Testis (tissue), 5 donors: ENCODE measurements at places on chromosomes 2 and 18. TPM values are rescaled to one million over a fixed set of nuclear protein-coding genes. Genes with fewer than 3 reads are reported as not detected.
A peak's percentile ranks its signal among the peaks of the same experiment; 100 is the strongest.

DNA sequence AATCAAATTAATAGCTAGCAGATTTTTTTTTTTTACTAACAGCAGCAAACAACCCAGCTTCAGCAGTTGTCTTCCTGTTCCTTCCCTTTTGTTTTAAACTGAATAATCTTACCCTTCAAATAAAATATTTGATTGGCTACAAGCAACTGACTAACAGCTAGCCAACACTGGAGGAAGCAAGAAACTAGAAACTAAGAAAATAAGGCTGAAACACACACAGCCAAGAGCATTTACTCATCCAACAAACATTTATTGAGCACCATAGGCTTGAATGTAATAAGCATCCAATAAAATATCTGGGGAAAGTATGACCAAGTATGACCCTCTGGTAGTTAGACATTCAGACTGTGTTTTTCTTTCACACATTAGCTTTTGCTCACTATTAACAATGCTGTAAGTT lies 189.2 kb downstream of the CD226 start:
- DNase-seq: no peak
- H3K4me1 ChIP-seq: no peaks in the 10 kb centered on the region
- no peaks in the 10 kb centered on the region for H3K36me3 ChIP-seq

DNA sequence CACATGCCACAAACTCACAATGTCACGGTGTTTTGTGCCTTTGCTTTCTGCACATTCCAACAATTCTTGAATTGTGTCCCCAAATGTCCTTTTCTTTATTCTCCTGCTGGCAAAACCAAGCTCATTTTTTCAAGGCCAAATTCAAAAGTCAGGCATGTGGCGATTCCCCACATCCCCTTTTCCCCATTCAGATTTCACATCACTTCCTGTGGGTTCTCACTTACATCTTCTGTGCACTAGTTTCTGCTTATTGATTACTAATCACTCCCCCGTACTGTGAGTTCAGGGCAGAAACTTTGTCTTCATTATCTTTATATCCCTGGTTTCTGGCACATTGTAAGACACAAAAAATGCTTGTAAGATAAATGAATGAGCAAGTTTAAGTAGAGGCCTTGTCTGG lies 69.2 kb downstream of the AP1S3 start:
- H3K27ac ChIP-seq: no peak overlapping the region
- H3K36me3 ChIP-seq: no peaks in the 10 kb centered on the region
- H3K4me3 ChIP-seq: no peak overlapping the region
- H3K4me1 ChIP-seq: no peaks in the 10 kb centered on the region
- H3K27me3 ChIP-seq: no peaks in the 10 kb centered on the region

DNA sequence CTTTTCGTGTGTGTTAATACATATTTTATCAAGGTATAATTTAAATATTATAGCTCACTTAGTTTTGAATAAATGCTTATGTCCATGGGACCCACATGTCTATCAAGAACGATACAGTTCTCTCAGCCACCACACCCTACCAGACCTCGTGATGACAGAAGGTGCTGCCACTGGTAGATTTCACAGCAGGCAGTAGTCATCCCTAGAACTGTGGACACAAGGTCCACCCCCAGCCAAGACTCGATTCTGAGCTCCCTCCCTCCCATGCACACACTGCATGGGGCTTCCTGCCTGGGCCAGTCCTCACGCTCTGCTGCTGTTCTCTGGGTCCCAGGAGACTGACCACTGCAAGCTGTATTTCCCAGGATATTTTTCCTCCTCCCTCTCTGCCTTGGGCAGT lies 26.5 kb upstream of the CREB1 start:
- no peak for DNase-seq
- H3K27ac ChIP-seq: no peak overlapping the region
- peaks cover 4% of the 10 kb centered on the region for H3K4me1 ChIP-seq
- no peak overlapping the region for H3K4me3 ChIP-seq
- H3K27me3 ChIP-seq: no peaks in the 10 kb centered on the region

DNA sequence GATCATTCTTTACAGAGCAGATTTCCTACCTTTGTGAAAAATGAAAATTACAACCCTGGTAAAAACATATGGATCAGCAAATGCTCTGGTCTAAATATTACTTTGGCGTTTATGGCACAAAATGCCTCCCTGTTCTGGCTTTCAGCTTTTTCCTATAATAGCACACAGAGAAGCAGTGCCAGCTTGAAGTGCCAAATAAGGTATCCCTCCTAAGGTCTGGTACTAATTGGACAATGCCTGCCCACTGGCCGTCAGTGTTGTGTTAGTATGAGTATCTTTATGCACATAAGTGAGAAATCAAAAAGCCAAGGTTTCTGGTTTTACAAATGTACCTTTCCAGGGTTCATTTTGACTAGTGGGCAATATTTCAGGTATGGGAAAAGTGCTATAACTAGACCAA lies 1293.7 kb upstream of the FAM98A start:
- H3K27me3 ChIP-seq: no peaks in the 10 kb centered on the region
- DNase-seq: no peak
- no peaks in the 10 kb centered on the region for H3K4me1 ChIP-seq

The FHL2 gene
- 76.9 TPM for total RNA-seq

The ERICH2 gene
- total RNA-seq: 36.5 TPM

- no peak overlapping the region for H3K27ac ChIP-seq
- no peak overlapping the region for H3K4me3 ChIP-seq
- H3K4me1 ChIP-seq: peaks cover 8% of the 10 kb centered on the region
Measured at GRCh38 chr2:8527676-8528075, 154.2 kb upstream of the ID2 start.

DNA sequence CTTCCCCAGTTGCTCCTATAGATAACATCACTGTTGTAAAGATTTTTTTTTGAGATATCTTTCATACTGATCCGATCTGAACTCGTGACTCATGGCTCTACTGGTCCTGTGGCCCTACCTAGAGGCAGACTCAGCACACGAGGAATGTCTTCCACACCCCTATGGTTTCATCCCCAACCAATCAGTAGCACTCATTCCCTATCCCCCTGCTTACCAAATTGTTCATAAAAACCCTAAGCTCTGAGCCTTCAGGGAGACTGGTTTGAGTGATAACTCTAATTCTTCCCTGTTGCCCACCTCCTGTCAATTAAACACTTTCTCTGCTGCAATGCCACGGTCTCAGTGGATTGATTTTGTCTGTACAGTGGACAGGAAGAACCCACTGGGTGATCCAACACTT lies 4.2 kb upstream of the SAP130 start:
- no peak for DNase-seq
- H3K36me3 ChIP-seq: no peaks in the 10 kb centered on the region
- H3K4me1 ChIP-seq: peaks cover 6% of the 10 kb centered on the region

GRCh38 chr2:10342245-10342951 lies 39.7 kb downstream of the HPCAL1 start:
- peak overlapping the region; percentile 44 for H3K27ac ChIP-seq
- no peaks in the 10 kb centered on the region for H3K36me3 ChIP-seq
- H3K4me3 ChIP-seq: no peak overlapping the region
- DNase-seq: peak; percentile 70

The EXOC6B gene
- total RNA-seq: 45.2 TPM

GRCh38 chr18:23636071-23636399 lies 26.7 kb downstream of the ANKRD29 start:
- no peak overlapping the region for H3K27ac ChIP-seq
- H3K4me3 ChIP-seq: no peak overlapping the region
- H3K4me1 ChIP-seq: no peaks in the 10 kb centered on the region
- H3K36me3 ChIP-seq: no peaks in the 10 kb centered on the region

The FOXD4L1 gene
- 0.19 TPM for total RNA-seq

DNA sequence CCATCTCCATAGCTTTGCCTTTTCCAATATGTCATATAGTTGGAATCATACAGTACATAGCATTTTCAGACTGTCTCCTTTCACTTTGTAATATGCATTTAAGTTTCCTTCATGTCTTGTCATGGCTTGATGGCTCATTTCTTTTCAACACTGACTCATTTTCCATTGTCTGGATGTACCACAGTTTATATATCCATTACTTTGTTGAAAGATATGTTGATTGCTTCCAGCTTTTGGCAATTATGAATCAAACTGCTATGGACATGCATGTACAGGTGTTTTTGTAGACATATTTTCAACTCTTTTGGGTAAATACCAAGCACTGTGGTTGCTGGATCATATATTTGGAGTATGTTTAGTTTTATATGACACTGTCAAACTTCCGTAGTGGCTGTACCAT lies 26.3 kb downstream of the ACSL3 start:
- no peak overlapping the region for H3K4me3 ChIP-seq
- no peak overlapping the region for H3K27ac ChIP-seq
- no peak for DNase-seq
- no peaks in the 10 kb centered on the region for H3K27me3 ChIP-seq
- no peaks in the 10 kb centered on the region for H3K36me3 ChIP-seq

- H3K36me3 ChIP-seq: no peaks in the 10 kb centered on the region
- no peak overlapping the region for H3K27ac ChIP-seq
- H3K27me3 ChIP-seq: no peaks in the 10 kb centered on the region
- H3K4me3 ChIP-seq: no peak overlapping the region
- no peaks in the 10 kb centered on the region for H3K4me1 ChIP-seq
Measured at GRCh38 chr18:5250603-5251002, 44.9 kb downstream of the ZBTB14 start.

GRCh38 chr2:709138-709765 lies 32.0 kb upstream of the TMEM18 start:
- no peaks in the 10 kb centered on the region for H3K36me3 ChIP-seq
- peak overlapping the region; percentile 82 for H3K27ac ChIP-seq
- peak overlapping the region; percentile 32 for H3K4me3 ChIP-seq
- DNase-seq: peak; percentile 51

The GKN2 gene
- not detected for total RNA-seq

DNA sequence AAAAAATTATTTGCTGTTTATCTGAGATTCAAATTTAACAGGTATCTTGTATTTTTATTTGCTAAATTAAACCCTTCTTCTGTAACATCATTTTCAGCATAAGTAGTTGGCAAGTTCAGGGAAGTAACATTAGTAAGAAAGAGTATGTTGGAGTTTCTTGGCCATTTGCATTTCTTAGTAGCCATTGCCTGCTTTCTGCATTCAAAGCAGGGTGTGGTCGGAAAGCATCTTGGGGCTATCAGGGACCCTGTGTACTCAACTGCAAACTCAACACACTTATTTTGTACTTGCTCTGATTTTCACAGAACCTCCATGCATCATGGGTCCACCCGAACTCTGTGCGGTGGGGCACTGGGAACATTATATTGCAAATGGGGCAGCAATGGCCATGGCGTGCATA lies 30.4 kb upstream of the REV1 start:
- no peak overlapping the region for H3K4me3 ChIP-seq
- H3K27me3 ChIP-seq: no peaks in the 10 kb centered on the region
- no peak overlapping the region for H3K27ac ChIP-seq
- no peaks in the 10 kb centered on the region for H3K36me3 ChIP-seq
- no peak for DNase-seq

GRCh38 chr2:33573657-33574056 lies 25.4 kb downstream of the FAM98A start:
- H3K4me1 ChIP-seq: no peaks in the 10 kb centered on the region
- DNase-seq: no peak
- H3K4me3 ChIP-seq: no peak overlapping the region
- H3K27ac ChIP-seq: no peak overlapping the region

DNA sequence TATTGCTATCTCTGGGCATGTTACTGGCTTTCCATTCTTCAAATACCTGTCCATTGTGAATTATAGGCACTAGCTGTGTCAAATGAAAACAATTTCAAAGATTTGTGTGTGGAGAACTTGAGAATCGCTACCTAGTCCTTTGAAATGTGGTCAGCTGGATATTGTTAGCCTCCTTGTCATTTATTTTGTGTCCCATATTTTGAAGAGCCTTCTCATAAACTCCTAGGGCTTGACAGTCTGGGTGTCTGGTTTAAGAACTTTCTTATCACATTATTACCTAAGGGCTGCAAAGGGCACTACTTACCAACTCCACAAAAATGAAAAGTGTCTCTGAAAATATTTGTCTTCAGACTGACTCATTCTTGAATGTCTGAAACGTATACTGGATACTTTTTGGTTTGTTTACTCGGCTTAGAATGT lies 50.2 kb downstream of the COL4A3 start:
- no peaks in the 10 kb centered on the region for H3K27me3 ChIP-seq
- H3K27ac ChIP-seq: no peak overlapping the region
- DNase-seq: no peak
- peaks cover 7% of the 10 kb centered on the region for H3K4me1 ChIP-seq

GRCh38 chr2:199261239-199261638 lies 196.5 kb downstream of the SATB2 start:
- no peaks in the 10 kb centered on the region for H3K36me3 ChIP-seq
- no peak for DNase-seq
- H3K4me1 ChIP-seq: no peaks in the 10 kb centered on the region
- no peaks in the 10 kb centered on the region for H3K27me3 ChIP-seq
- no peak overlapping the region for H3K27ac ChIP-seq

- H3K4me3 ChIP-seq: no peak overlapping the region
- no peaks in the 10 kb centered on the region for H3K27me3 ChIP-seq
- no peak for DNase-seq
- H3K4me1 ChIP-seq: no peaks in the 10 kb centered on the region
- no peak overlapping the region for H3K27ac ChIP-seq
- no peaks in the 10 kb centered on the region for H3K36me3 ChIP-seq
Measured at GRCh38 chr2:155393406-155393805, 694.9 kb downstream of the KCNJ3 start.

- H3K27ac ChIP-seq: no peak overlapping the region
- no peaks in the 10 kb centered on the region for H3K27me3 ChIP-seq
- H3K36me3 ChIP-seq: no peaks in the 10 kb centered on the region
- no peak for DNase-seq
Measured at GRCh38 chr18:4603955-4604354, 148.8 kb upstream of the DLGAP1 start.

The SP110 gene
- 17.7 TPM for total RNA-seq

DNA sequence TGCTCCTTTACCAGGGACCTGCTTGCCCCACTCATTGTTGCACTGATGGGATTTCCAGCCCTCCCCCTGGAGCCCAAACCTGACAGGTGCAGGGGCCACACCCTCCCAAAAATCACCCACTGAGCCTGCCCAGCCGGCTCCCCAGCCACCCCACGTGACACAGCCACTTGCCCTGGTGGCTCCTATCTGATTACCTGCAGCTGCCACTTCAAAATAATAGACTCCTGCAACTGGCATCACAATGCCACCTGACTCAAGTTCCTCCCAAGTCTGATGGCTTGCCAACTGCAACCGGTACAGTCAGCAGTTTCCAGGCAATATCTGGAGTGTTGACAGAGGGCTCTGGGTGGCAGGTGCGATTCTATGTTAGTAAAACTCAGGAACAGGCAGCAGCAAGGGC lies 66.2 kb downstream of the CRACDL start:
- H3K36me3 ChIP-seq: no peaks in the 10 kb centered on the region
- no peak overlapping the region for H3K4me3 ChIP-seq
- DNase-seq: peak; percentile 28
- H3K4me1 ChIP-seq: peaks cover 6% of the 10 kb centered on the region
- H3K27ac ChIP-seq: no peak overlapping the region

- H3K27me3 ChIP-seq: no peaks in the 10 kb centered on the region
- no peak overlapping the region for H3K4me3 ChIP-seq
- H3K27ac ChIP-seq: no peak overlapping the region
- no peaks in the 10 kb centered on the region for H3K36me3 ChIP-seq
- no peaks in the 10 kb centered on the region for H3K4me1 ChIP-seq
Measured at GRCh38 chr2:11771971-11772615, 25.7 kb downstream of the LPIN1 start.

- no peaks in the 10 kb centered on the region for H3K27me3 ChIP-seq
- H3K4me1 ChIP-seq: no peaks in the 10 kb centered on the region
Measured at GRCh38 chr2:66134138-66134701, 300.7 kb upstream of the MEIS1 start.
